ENCODE measurements at places on chromosomes 4 and X. TPM values are rescaled to one million over a fixed set of nuclear protein-coding genes. Genes with fewer than 3 reads are reported as not detected.

DNA sequence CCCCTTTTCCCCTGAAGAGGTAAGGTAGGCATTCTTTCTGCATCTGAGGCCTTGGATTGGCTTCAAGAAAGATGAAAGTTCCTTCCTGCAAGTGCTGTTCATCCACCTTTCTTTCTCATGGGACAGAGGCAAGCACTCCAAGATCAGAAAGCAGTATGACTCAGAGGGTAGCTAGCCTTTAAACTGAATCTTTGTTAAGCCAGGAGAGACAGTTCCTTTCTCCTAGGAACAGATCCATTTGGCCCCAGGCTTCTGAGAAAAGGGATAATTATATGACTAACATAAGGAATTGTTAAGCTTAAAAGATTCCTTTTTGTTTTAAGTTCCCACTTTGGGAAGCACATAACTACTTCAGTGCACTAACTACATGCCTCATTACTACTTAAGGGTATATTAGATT lies 192.0 kb downstream of the PPP3CA start:
- H3K4me1 ChIP-seq = no peaks in the 10 kb centered on the region
- no peak for DNase-seq
- no peaks in the 10 kb centered on the region for H3K27me3 ChIP-seq
- H3K4me3 ChIP-seq = no peak overlapping the region

DNA sequence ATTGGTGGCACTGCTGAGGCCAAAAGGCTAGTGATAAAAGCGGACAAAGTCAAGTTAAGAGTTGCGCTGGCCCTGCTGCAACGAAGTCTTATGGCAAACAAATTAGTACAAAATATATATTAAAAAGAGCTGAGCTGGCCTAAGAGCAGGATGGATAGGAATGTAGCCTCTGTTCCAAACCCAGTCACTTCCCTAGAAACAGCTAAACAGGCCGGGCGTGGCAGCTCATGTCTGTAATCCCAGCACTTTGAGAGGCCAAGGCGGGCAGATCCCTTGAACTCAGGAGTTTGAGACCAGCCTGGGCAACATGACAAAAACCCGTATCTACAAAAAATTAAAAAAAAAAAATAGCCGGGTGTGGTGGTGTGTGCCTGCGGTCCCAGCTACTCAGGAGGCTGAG lies 32.4 kb upstream of the UGDH start:
- H3K4me3 ChIP-seq = no peak overlapping the region

- H3K4me3 ChIP-seq = no peak overlapping the region
- DNase-seq = no peak
- H3K36me3 ChIP-seq = no peaks in the 10 kb centered on the region
- no peaks in the 10 kb centered on the region for H3K4me1 ChIP-seq
- H3K27ac ChIP-seq = no peak overlapping the region
Observed at GRCh38 chrX:4881277-4881676, 1167.8 kb upstream of the PRKX start.

DNA sequence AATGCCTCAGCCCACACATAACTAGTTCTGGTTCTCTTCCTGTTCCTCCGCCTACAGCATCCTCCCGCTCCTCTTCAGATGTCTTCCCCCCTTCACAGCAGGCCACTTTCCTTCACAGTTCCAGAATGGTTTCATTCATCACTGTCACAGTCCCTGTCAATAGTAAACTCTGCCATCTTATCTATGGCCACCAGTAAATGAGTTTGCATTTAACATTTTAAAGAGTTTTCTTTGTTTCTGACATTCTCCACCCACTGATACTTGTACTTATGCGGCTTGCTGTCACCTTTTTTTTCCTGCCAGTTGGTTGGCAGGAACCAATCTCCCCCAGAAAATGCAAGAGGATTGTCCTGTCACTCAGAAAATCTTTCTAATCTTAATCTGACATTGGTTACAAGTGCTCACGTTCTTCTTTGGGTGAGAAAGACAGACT lies 114.1 kb downstream of the GLUD2 start:
- no peaks in the 10 kb centered on the region for H3K27me3 ChIP-seq
- H3K27ac ChIP-seq = no peak overlapping the region
- H3K4me3 ChIP-seq = no peak overlapping the region
- no peak for DNase-seq
- H3K4me1 ChIP-seq = no peaks in the 10 kb centered on the region
- no peaks in the 10 kb centered on the region for H3K36me3 ChIP-seq

- DNase-seq = no peak
- H3K27ac ChIP-seq = no peak overlapping the region
- H3K4me1 ChIP-seq = peaks cover 8% of the 10 kb centered on the region
- H3K36me3 ChIP-seq = no peaks in the 10 kb centered on the region
Observed at GRCh38 chrX:138669693-138670092, 41.8 kb downstream of the FGF13 start.

- no peaks in the 10 kb centered on the region for H3K36me3 ChIP-seq
- no peak overlapping the region for H3K4me3 ChIP-seq
- DNase-seq = no peak
- no peaks in the 10 kb centered on the region for H3K27me3 ChIP-seq
- no peaks in the 10 kb centered on the region for H3K4me1 ChIP-seq
- no peak overlapping the region for H3K27ac ChIP-seq
Observed at GRCh38 chr4:97317201-97317600, 826.1 kb downstream of the STPG2 start.

- no peaks in the 10 kb centered on the region for H3K27me3 ChIP-seq
- no peaks in the 10 kb centered on the region for H3K36me3 ChIP-seq
- H3K27ac ChIP-seq = no peak overlapping the region
- no peaks in the 10 kb centered on the region for H3K4me1 ChIP-seq
Observed at GRCh38 chrX:91039777-91040176, 394.9 kb upstream of the PABPC5 start.

- H3K4me1 ChIP-seq = peaks cover 19% of the 10 kb centered on the region
- DNase-seq = no peak
- H3K27ac ChIP-seq = peak overlapping the region; percentile 13
- H3K27me3 ChIP-seq = no peaks in the 10 kb centered on the region
- no peak overlapping the region for H3K4me3 ChIP-seq
Observed at GRCh38 chr4:1880332-1880731, 9.1 kb downstream of the NSD2 start.

- H3K4me3 ChIP-seq = no peak overlapping the region
- H3K4me1 ChIP-seq = no peaks in the 10 kb centered on the region
- H3K27ac ChIP-seq = no peak overlapping the region
- no peaks in the 10 kb centered on the region for H3K36me3 ChIP-seq
- no peaks in the 10 kb centered on the region for H3K27me3 ChIP-seq
Observed at GRCh38 chrX:115690511-115691216, 129.7 kb downstream of the PLS3 start.

DNA sequence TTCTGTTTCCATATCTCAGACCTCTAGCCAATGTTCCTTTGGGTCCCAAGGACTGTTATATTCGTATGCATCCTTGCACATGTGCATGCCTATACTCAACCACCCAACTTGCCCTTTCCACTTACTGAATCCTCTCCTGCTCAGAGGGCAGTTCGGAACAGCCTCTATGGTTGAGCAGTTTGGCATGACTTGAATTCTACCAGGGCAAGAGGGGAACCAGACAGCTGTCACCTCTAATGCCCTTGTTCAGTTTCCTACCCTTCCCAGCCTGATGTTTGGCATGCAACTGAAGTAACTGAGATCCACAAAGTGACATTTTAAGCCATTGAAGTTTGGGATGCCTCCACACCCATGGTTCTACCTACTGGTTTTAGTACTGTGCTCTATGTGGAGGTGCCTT lies 17.5 kb downstream of the DRP2 start:
- DNase-seq = no peak
- no peak overlapping the region for H3K27ac ChIP-seq
- no peak overlapping the region for H3K4me3 ChIP-seq
- H3K36me3 ChIP-seq = no peaks in the 10 kb centered on the region
- no peaks in the 10 kb centered on the region for H3K4me1 ChIP-seq

DNA sequence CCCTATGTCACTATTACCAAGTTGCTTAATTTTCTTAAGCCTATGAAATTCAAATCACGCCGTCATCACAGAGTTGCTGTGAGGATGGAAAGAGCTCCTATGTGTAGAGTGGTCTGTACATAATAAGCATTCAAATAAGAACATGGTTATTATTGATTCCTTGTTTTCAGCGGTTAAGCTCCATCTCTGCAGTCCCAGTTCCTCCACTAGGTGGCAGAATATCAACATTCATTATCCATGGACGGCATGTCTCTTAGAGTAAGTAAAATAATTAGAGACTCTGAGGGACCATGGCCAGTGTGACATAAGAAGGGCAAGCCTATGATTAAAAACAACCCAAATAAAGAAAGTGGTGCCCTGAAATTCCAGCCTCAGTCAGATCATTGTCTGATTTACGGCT lies 132.5 kb upstream of the NHS start:
- H3K36me3 ChIP-seq = no peaks in the 10 kb centered on the region
- no peak overlapping the region for H3K27ac ChIP-seq
- H3K4me3 ChIP-seq = no peak overlapping the region
- no peaks in the 10 kb centered on the region for H3K4me1 ChIP-seq

DNA sequence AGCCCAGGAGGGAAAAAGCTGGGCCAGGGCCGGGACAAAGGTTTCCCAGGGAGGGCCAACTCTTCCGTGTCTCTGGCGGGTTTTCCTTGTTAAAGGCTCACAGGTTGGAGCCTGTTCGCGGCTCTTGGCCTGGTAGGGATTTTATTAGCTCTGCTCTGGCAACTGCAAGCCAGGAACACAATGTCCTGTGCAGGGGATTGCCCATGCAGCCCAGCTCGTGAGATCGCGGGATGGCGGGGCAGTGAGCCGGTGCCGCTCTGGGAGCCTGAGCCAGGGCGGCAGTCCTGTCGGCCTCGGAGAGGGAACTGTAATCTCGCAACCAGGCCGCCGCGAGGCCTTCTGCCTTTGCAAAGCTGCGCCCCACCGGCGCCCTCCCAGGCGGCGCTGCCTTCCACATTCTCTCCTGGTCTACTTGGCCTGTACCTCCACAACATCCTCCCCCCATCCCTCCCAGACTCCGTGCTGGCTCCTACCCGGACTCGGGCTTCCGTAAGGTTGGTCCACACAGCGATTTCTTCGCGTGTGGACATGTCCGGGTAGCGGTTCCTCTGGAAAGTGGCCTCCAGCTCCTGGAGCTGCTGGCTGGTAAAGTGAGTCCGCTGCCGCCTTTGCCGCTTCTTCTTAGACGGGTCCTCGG lies 2.1 kb downstream of the PITX2 start:
- H3K36me3 ChIP-seq = no peaks in the 10 kb centered on the region
- peak overlapping the region; percentile 14 for H3K4me3 ChIP-seq
- no peak overlapping the region for H3K27ac ChIP-seq
- peak; percentile 82 for DNase-seq

- H3K4me3 ChIP-seq = no peak overlapping the region
- H3K27me3 ChIP-seq = no peaks in the 10 kb centered on the region
- no peak overlapping the region for H3K27ac ChIP-seq
- no peaks in the 10 kb centered on the region for H3K4me1 ChIP-seq
- no peaks in the 10 kb centered on the region for H3K36me3 ChIP-seq
Observed at GRCh38 chr4:36196145-36196913, 48.0 kb downstream of the ARAP2 start.

Gene PABPC1L2A
- total RNA-seq = not detected

Gene PJA1
- total RNA-seq = 67.4 TPM

Gene DSPP
- not detected for total RNA-seq

Gene GPR78
- total RNA-seq = not detected

Gene NSUN7
- 5.5 TPM for total RNA-seq
